Cardiac muscle cell (in vitro differentiated cells and primary cell): ENCODE measurements at places on chromosomes 1 and 21. TPM values are rescaled to one million over a fixed set of nuclear protein-coding genes. Genes with fewer than 3 reads are reported as not detected.

GRCh38 chr1:9424261-9424660 is 115.0 kb upstream of the SLC25A33 start:
- no peaks in the 10 kb centered on the region for H3K27me3 ChIP-seq
- H3K4me3 ChIP-seq: no peak overlapping the region
- H3K4me1 ChIP-seq: peaks cover under 1% of the 10 kb centered on the region
- H3K36me3 ChIP-seq: no peaks in the 10 kb centered on the region

TNFRSF18 gene
- total RNA-seq: not detected in 2 replicates

- no peaks in the 10 kb centered on the region for H3K36me3 ChIP-seq
- no peak for DNase-seq
- H3K4me1 ChIP-seq: no peaks in the 10 kb centered on the region
These were observed 54.5 kb downstream of the COL6A1 start for GRCh38 chr21:46035809-46036695.

GRCh38 chr21:16842696-16843035 is 670.2 kb upstream of the CXADR start:
- H3K4me3 ChIP-seq: no peak overlapping the region
- no peak overlapping the region for H3K27ac ChIP-seq
- peaks cover 5% of the 10 kb centered on the region for H3K27me3 ChIP-seq
- no peak for DNase-seq
